H7 (cell line): ENCODE measurements at places on chromosomes 4 and X. TPM values are rescaled to one million over a fixed set of nuclear protein-coding genes. Genes with fewer than 3 reads are reported as not detected.

GRCh38 chr4:114037988-114038387 lies 58.5 kb upstream of the ARSJ start:
- DNase-seq = no peak

PPARGC1A gene
- total RNA-seq = 1.1 and 2.0 TPM in 2 replicates

DNA sequence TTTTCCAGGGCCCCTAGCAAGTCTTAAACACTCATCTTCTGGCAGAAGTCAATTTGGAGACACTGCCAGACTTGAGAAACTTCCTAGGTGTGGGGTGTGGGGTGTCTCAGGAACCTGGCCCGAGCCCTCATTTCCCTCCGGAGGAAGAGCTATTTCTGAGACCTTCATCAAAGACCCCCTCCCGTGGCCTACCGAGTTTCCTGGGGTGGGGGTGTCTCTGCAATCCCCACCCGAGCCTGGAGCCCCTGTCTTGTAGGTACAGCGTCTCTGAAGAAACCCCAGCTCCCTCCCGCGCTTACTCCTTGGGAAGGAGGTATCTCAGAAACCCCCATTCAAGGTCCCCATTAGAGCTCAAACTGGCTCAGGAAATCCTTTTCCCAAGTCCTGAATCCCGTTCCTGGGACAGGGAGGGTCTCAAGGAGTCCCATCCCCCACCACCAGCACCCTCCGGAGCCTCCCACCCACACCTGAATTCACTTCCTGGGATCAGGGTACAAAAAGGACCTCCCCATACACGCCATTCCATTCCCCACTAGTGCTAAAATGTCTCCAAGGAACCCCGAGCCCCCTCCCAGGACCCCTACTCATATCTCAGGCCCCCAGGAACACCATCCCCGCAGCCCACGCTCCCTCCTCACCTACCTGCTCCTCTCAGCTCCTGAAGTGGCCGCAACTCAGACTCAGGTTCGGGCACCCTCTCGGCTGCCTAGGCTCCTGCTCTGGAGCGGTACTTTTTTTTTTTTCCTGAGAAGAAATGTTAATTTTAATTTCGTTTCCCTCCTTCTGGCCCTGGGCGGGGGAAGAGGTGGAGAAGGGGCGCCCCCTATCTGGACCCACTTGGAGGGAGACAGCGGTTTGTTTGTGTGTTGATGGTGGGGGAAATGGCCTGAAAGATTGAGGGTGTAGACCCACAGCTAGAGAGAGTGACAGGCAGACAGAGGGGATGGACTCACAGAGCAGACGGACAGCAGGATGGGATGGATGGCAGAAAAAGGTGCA lies 1.1 kb downstream of the SLC38A5 start:
- DNase-seq = peak; percentile 73

GRCh38 chr4:103845075-103845474 lies 125.3 kb upstream of the TACR3 start:
- no peak for DNase-seq

HSD17B13 gene
- total RNA-seq = 0.11 and 0.14 TPM in 2 replicates
